ENCODE measurements at places on chromosomes 4 and X.

DNA sequence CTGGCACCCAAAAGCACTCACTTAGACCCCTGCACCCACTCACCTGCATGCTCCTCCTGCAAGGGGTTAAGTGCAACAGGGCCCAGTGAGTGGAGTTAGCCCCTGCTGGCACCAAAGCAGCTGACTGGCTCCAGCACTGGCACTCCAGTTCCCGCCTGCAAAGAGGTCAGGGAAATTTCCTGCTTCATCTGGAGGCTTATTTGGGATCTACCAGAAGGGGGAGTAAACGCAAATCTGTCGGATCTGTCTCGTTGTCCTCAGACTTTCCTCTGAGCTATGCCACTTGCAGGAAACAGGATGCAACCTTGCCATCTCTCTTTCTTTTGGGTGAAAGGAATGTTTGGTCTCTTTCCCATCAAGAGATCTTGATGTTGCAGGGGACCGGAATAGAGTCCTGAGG lies 435.6 kb downstream of the PCDH10 start:
- peak; percentile 11 for DNase-seq

DNA sequence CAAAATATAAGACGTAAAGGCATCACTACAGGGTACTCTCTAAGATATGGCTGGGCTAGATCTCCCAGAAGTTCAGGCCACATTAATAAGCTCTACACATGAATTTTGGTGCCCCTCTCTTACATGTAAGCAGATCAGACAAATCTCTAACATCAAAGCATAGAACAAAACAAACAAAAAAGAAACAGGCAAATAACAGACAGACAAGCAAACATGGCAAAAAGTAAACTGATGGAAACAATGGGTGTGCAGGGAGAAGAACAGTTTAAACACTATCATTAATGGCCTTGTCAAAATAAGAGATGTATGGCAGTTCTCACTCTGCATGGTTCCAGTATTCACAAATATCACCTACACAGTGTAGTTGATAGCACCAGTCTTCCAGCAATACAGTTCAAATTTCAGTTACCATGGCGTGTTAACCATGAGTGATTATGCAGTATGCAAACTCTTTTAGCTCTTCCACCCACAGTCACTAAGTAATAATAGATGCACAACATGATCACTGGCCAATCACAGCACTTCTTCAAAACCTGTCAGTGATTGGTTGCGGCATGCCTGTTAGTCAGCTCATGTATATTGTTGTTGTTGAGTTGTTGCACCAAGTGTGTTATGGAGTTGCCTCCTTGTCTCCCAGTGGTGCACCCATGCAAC lies 110.7 kb upstream of the TLR3 start:
- DNase-seq = no peak

DNA sequence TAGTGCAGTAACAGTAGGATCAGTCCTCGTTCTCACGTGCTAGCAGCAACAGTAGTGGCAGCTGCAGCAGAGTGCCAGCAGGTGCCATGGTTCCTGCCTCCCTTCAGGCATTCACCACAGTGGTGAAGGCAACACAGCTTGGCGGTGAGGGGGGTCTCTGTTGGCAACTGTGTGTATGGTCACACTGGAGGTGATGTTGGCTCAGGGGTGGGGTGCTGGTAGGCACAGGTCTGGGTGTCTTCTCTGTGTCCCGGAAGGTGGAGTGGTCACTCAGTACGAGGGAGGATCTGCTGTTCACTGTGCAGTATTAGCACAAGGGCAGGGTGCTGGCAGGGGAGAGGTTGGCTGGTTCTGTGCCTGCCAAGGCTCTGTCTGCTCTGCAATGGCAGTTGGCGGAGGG lies 671.8 kb downstream of the CCSER1 start:
- no peak for DNase-seq

DNA sequence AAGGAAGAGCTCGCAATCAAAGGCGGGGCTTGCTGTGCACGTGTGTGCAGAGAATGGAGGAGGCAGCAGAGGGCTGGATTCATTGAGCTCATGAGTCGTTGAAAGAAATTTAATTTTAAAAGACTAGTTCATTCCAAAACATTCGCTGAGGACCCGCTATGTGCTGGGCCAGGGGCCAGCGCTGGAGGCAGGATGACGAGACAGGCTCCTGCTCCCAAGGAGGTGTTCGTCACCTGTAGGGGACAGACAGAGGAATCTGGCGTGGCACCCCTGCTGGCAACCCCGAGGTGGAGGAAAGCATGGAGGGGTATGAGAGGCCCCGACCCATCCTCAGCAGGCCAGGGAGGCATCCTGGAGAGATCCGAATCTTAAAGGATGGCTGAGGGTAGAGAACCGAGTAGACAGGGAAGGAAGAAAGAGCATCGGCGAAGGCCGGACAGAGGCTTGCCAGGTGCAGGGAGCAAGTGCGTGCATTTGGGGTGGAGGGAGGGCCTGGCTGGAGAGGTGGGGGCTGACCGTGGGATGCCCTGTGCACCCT lies 96.4 kb downstream of the CPZ start:
- no peak for DNase-seq

- DNase-seq = no peak
Measured at GRCh38 chr4:3364199-3364598, 71.4 kb downstream of the RGS12 start.

GRCh38 chrX:67094061-67094460 lies 449.8 kb upstream of the AR start:
- no peak for DNase-seq

- DNase-seq = no peak
Measured at GRCh38 chr4:17315459-17315858, 196.4 kb downstream of the QDPR start.

GRCh38 chr4:74159143-74159709 lies 1.3 kb downstream of the MTHFD2L start:
- DNase-seq = no peak

DNA sequence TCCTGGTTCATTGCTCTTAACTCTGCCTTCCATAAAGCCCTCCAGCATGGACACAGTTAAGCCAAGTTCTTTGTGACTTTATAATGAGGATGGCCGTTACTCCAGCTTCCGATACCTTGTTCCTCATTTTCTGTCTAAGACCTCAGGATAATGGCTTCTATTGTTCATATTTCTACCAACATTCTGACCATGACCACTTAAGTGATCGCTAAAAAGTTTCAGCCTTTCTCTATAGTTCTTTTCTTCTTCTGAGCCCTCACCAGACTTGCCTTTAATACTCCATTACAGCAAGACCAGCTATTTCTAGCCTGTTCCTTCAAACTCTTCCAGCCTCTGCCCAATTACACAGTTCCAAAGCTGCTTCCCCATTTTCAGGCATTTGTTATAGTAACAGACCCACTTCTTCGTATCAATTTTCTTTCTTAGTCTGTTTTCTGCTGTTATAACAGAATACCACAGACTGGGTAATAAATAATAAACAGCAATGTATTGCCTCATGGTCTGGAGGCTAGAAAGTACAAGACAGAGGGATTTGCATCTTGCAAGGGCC lies 12.3 kb downstream of the RNF175 start:
- no peak for DNase-seq

GRCh38 chrX:44997888-44998287 lies 124.9 kb downstream of the KDM6A start:
- DNase-seq = no peak

DNA sequence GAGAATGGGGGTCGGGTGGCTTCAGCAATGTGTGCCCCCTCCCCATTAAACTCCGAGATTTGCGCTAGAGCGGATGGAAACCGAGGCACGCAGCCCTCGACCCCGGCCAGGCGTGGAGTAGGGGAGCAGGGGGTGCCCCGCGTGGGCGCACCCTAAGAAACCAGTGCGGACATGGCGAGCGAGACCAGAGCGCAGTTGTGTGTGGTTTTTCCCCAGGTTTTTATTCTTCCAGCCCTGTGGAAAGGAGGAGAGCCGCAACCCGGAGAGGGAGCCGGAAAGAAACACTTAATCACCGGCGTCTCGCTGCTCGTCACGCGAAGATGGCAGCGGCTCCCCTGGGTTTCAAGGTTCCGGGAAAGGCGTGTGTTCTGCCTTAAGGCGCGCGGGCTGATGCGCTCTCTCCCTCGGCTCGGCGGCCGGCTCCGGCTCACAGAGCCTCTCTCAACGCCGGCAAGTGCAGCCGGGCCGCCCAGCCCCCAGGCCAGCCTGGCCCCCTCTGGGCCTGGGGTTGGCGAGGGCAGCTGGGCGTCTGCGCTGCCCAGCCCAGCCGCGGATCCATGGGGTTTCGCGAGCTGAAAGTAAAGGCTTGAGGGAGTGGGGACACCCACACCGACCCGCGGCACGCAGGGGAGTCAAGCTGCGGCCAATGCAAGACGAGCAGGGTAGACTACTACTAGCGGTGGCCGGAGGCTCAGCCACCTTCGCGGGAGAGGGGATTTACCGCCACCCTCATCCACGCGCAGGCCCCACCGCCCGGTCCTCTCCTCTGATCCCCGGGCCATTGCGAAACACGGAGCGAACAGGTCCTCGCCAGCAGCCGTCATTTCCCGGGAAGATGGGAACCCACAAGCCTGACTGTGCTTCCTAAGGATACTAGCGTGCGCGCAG lies 74.0 kb upstream of the BCOR start:
- no peak for DNase-seq

- no peak for DNase-seq
Measured at GRCh38 chrX:19750783-19751467, 136.5 kb downstream of the SH3KBP1 start.

DNA sequence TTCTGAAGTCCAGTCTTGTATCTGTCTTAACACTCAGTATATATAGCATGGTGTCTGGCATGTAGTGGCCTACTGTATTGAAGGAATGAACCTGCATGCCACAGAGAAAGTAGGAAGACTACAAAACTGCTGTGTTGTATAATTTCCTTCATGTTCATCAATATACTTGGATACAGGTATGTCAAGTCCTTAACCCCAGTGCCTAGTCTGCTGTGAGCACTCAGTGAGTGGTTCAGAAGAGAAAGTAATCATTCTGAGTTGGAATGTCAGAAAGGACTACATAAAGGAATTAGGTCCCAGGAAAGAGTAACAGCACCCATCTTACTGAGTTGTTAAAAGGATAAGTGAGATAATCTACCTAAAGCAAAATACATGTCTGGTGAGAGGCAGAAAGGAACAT lies 32.0 kb downstream of the ABCE1 start:
- DNase-seq = no peak

GRCh38 chr4:168208957-168209614 lies 109.5 kb downstream of the DDX60 start:
- DNase-seq = no peak

DNA sequence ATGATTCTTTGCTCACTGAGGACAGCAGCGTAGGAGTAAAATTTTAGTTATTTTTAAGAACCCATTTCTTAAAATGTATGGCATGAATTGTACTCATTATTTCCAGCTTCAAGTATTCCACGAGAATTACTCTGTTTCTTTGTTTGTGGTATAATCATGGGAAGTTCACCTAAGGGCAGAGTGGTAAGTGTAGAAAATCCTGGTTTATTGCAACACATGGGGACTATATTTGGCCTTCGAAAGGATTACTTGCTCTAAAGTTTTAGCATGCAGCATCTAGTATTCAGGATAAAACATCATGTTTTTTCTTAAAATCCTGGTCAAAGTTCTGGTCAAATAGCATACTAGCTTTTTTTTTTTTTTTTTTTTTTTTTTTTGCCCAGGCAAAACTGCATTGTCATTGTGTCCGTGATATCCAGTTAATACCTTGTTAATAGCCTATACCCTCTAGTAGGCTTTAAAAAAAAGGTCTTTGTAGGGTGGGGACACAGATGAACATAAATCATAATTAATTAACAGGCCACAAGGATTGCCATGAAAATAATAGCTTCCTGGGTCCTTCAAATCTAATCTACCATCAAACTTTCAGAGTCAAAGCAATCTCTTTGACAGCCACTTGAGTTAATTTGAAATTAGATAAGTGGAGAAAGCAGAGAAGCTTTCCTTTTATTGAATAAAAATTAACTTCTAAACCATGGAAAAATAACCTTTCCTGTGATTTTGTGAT lies 44.6 kb upstream of the VEGFC start:
- DNase-seq = no peak

GRCh38 chr4:186029571-186030398 lies 39.2 kb upstream of the TLR3 start:
- DNase-seq = no peak

DNA sequence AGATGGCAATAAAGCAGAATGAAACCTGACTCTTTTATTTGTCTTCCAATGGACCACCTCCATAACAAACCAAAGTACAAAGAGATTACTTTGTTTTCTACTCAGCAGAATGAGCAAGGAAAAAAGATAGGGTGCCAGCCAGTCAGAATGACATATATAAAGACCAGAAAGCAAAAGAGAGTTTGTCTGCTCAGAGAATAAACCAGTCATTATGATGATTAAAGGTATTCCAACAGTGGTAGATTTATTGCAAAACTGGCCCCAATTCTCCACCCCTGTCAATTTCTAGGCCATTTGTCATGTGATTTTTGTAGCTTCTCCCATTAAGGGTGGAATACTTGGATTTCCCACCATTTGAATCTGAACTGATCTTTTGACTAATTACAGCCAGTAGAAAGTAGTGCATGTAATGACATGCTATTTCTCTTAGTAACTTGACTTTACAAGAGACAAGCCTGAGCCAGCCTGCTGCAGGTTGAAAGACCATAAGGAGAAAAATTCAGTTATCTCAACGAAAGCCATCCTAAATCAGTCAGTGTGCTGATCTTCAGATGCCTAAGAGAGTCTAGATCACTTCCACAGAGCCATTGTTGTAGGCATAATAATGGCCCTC lies 203.1 kb downstream of the EPHA5 start:
- DNase-seq = no peak

DNA sequence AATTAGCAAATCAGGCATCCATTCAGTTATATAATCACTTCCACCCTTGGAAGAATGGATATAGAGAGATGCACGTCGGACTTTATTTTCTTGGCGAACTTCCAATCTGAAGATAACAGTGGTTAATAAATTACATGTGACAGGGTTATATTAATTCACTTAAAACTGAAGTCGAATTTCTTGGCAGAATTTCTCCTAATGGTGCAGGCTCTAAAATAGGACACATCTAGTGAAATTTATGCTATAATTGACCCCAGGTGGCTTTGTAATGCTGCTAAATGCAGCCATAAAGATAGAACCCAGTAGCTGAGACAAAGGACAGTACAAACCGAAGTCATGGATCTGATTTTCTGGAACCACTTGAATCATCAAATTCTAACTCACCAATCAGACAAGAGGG lies 20.8 kb upstream of the SLC10A4 start:
- DNase-seq = no peak

DNA sequence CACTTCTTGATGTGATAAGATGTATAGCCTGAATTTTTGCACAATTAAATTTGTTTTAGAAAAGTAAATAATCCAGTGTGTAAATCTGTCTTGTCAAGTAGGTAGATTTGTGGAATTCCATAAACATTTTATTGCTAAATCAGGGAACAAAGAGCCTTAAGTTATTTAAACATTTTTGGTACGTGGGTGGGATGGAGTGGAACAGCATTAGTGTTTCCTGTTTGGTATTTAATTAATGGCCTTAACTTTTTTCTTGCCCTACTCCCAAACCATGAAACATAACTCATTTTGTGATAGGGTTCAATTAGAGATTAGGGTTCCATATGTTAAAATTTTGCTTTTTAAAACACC lies 5.1 kb downstream of the NUDT9 start:
- DNase-seq = no peak

DNA sequence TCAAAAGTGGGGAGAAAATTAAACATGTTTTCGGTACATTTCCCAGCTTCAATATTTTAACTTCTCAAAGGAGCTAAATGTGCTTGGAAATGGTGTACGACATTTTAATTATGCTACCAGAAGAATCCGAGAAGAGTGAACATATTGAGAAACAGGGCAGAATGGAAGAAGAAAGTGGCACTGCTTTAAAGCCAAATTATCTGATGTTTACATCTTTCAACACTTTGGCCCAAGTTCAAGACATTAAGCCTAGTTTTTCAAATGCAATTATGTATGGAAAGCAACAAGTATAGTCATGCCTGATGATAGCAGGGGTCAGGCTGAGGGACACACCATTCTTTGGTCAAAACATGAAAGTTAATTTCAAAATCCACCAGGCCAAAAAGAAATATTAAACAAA lies 577.9 kb upstream of the ZFP42 start:
- no peak for DNase-seq

Data from HEK293T (cell line).